Left lung (tissue), 14 donors: ENCODE measurements at places on chromosomes 7 and 10. TPM values are rescaled to one million over a fixed set of nuclear protein-coding genes. Genes with fewer than 3 reads are reported as not detected.
A peak's percentile ranks its signal among the peaks of the same experiment; 100 is the strongest.

GRCh38 chr10:66365686-66366085 is 560.1 kb upstream of the LRRTM3 start:
- DNase-seq = no peak

DNA sequence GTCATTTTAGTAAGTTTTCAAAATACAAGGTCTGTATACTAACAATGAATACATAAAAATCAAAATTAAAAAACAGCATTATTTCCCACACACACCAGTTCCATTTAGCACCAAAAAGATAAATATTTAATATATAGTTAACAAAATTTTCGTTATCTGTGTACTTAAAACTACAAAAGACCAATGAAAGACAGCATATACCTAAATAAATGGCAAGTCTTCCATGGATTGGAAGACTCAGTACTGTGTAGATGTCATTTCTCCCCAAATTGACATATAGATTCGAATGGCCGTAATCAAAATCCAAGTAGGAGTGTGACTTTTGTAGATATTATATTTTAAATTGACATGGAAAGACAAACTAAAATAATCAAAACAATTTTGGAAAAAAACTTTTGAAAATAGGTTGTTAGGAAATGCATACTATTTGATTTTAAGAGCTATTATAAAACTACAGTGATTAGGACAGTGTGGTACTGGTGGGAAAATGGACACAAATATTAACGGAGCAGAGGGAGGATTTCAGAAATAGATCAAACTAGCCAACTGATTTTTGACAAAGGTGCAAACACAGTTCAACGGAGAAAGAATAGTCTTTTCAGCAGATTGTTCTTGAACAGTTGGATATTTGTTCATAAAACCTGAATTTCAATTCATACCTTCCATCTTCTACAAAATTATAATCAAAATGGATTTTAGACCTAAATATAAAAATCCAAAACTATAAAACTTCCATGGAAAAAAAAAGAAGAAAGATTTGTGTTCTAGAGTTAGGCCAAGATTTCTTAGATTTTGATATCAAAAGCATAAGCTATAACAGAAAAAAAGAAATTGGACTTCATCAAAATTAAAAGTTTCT is 14.8 kb upstream of the KLF14 start:
- DNase-seq = no peak

- DNase-seq = peak; percentile 22
Measured at GRCh38 chr7:139651914-139652313, 125.9 kb downstream of the HIPK2 start.

GRCh38 chr10:30786131-30786530 is 156.6 kb upstream of the LYZL2 start:
- no peak for DNase-seq

Gene BMPER
- 39.9 TPM for polyA plus RNA-seq

DNA sequence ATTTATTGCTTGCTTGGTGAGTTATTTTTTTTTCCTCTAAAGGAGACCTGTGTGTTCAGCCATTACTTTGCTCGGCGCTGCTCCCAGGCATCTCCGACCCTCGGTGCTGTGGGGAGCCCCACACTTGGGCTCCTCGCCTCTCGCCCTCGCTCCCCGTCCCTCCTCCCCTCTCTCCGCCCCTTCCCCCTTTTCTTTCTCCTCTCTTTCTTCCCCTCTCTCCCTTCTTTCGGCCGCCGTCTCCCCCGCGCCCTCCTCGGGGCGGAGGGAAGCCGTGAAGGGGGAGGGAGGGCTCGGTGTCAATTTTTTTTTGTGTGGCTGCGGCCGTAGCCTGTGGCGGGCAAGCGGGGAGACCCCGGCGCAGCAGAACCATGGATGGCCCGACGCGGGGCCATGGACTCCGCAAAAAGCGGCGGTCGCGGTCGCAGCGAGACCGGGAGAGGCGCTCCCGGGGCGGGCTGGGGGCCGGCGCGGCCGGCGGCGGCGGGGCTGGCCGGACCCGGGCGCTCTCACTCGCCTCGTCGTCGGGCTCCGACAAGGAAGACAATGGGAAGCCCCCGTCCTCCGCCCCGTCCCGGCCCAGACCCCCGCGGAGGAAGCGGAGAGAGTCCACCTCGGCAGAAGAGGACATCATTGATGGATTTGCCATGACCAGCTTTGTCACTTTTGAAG is 1.1 kb downstream of the AUTS2 start:
- no peak for DNase-seq

- DNase-seq = no peak
Measured at GRCh38 chr7:19066170-19066569, 51.3 kb downstream of the TWIST1 start.

Gene PALS2
- polyA plus RNA-seq = 10.4 TPM
